ENCODE measurements at places on chromosomes 1 and 21.

GRCh38 chr1:102163799-102164198 is 167.1 kb upstream of the OLFM3 start:
- DNase-seq = no peak

- no peak for DNase-seq
Measured at GRCh38 chr1:240188139-240188538, 96.5 kb downstream of the FMN2 start.

DNA sequence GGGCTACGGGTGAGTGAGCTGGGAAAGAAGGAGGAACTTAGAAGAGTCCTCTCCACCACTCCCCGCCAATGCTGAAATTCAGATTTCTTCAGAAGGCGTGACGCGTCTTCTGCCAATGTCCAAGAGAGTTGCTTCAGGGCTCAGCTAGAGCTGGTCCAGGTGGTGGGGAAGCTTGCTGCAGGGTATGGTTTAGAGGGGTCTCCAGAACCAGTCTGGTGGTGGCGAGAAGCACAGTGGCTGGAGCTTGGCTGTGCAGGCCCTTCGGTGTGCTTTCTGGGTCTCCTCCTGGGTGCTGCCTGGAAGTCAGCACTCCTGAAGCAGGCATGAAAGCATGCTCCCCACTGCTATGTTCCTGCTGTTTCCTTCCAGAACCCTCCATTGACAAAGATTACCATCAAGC is 387.2 kb downstream of the PTPRU start:
- DNase-seq = no peak

DNA sequence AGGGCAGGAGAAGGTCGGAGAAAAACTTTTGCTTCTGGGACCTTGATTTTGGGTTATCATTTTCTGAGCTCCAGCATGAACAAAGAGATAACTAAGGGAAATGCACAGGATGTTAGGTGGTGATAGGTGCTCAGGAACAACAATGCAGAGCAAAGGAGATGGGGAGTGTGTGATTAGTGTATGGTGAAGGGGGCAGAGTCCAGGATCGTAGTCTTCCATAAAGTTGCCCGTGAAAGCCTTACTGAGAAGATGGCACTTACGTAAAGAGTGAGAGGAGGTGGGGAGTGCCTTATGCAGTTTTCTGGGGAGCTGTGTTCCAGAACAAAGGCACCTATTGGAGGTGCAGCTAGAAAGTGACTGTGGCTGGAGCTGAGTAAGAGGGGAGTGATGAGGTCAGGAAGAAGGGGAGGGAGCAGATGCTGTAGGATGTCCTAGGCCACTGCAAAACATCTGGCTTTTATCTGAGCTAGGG is 11.6 kb downstream of the KCNK1 start:
- no peak for DNase-seq

GRCh38 chr1:59013928-59014279 is 230.1 kb upstream of the JUN start:
- DNase-seq = no peak

DNA sequence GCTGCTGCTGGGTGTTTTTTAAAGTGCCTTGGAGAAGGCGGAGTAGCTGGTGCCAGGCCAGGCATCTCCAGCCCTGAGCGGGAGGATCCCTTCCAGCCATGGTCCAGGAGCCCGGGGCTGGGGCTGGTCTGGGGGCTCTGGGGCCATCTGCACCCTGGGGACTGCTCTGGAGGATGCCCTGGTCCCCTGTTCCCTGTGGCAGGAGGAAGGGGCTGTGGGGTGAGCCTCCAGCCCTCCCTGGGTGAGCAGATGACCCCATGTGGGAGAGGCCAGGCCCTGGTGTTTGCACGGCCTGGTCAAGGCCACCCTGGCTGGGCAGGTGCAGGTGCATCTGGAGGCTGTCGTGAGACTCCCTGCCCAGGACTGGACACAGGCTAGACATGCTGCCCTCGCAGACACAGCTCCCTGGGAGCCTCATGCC is 56.7 kb downstream of the SLX9 start:
- no peak for DNase-seq

- no peak for DNase-seq
Measured at GRCh38 chr1:236141447-236142252, 689 bp upstream of the GPR137B start.

DNA sequence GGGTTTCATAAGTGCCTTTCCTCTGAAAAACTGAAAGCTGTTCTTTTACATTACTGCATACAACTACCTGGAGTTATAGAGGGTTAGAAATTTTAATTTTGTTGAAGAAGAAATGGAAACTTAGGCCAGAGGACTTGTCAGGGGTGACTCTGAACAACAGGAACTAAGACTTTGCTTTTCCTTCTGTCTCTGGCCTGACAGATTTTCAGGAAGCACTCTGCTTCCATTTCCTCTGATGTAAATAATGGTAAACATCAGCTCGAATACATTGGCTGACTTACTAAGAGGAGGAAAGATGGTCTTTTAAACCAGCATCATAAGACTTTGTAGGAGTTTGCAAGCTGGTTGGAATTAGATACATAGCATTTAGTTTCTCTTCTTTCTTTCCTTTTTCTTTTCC is 27.1 kb upstream of the PLEKHM2 start:
- no peak for DNase-seq

GRCh38 chr21:42164064-42164789 is 54.7 kb upstream of the ABCG1 start:
- DNase-seq = peak; percentile 32

- no peak for DNase-seq
Measured at GRCh38 chr21:15748586-15748985, 18.8 kb downstream of the USP25 start.

DNA sequence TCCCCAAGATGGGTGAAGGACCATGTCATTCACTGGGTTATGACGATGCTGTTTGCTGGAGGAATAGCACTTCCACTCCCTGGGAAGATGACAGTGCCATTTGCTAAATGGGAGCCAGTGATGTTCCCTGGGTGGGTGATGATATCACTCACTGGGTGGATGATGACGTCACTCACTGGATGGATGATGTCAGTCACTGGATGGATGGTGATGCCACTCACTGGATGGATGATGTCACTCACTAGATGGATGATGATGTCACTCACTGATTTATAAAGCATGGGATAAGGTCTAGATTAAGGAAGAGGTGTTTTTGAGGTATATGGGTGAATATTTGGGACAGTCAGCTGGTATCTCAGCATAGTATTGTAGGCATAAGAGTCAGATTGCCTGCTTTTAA is 457.2 kb downstream of the AJAP1 start:
- DNase-seq = no peak

DNA sequence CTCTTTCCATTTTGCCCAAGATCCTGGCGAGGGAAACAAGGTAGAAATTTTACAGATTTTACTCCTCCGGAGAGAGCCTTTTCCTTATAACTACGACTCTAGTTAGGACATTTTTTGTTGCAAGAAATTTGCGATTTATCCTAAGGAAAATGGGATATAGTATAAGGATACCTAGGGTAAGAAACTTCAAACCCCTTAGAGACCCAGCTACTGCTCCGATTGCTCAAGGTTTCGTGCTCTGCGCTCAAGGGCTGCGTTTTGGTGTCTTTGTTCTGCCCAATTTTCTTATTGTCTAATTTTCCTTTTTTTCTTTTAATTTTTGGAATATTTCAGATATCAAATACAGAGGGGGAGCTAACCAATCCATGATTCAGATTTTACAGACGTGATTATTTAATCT is 1.5 kb downstream of the TTC3 start:
- DNase-seq = no peak

DNA sequence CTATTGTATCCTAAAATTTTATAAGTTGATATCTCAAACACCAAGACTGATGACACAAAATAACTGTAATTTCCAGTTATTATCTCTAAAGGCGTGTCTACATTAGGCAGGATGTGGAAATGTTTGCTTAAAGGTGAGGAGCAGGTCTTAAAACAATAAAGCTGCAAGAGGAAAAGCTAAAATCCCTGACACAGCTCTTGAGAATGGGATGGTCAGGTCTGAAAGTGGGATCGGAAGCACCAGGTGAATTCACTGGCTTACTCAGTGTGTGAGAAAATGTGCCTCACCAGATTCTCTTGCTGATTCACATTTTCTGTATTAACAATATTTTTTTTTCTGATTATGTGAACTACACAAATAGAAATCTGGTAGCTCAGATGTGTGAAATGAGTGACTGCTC is 421.9 kb upstream of the ADAMTS5 start:
- DNase-seq = no peak
